ENCODE measurements at places on chromosomes 13 and 19.
A peak's percentile ranks its signal among the peaks of the same experiment; 100 is the strongest.

GRCh38 chr19:34461375-34462100 lies 20.0 kb upstream of the WTIP start:
- DNase-seq, result no peak

DNA sequence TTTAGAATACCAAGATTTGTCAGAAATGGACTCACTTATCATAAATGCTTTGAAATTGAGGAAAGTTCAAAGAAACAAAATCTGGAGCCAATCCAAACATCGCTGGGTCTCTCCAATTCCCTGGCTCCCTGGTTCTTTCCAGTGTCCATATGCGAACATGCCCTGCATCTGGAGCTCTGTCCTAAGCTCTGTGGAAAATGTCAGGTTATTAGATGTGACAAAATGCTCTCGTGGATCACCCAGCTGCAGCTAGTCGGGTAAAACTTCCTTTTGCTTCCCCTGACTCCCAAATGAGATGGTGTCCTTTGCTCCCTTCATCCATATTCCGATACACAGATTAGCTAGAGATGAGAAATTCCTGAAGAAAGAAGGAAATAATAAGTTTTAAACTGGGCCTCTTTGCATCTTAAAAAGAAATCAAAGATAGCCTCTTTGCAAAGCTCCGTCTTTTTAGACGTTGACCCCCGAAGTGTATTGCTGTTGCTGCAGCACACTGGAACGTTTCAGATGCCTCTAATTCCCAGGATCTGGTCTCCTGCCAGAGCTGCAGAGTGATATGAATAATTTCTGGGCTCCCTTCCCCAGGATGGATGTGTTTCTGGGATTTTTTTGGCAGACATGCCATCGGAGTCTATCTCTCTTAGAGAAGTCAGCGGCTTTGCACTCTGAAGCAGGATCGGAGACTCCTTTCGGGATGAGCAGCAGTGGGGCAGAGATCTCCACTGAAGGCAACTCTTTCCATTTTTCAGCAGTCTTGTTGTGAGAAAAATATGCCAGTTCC lies 102.9 kb downstream of the TEX26 start:
- DNase-seq, result peak; percentile 50

- no peak for DNase-seq
Observed at GRCh38 chr13:39577838-39578491, 25.0 kb downstream of the LHFPL6 start.

GRCh38 chr13:39874331-39875053 lies 219.0 kb downstream of the COG6 start:
- DNase-seq, result no peak

DNA sequence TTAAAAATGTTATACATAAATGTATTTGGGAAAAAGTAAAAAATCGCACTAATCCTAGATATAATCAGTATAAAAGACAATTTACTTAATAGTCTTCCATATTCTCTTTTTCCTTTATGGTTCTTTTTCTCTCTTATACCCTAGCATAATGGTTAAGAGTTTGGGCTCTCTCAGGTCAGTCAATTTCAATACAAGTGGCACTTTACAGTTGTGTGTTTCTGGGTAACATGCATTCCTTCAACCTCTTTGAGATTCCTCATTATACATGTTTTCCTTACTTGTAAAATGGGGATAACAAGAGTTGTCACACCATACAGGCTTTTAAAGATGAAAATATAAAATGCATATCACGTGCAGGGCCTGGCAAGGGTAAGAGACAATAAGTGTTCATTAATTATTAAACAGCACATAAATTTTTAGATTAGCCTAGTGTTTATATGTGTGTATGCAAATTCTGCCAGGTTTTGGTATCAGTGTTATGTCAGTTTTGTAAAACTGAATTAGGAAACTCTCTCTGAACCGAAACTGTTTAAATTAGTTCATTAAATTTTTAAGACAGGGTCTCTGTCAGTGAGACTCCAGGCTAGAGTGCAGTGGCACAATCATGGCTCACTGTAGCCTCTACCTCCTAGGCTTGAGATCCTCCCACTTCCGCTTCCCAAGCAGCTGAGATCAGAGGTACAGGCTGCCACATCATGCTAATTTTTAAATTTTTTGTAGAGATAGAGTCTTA lies 49.8 kb downstream of the ELF1 start:
- no peak for DNase-seq

DNA sequence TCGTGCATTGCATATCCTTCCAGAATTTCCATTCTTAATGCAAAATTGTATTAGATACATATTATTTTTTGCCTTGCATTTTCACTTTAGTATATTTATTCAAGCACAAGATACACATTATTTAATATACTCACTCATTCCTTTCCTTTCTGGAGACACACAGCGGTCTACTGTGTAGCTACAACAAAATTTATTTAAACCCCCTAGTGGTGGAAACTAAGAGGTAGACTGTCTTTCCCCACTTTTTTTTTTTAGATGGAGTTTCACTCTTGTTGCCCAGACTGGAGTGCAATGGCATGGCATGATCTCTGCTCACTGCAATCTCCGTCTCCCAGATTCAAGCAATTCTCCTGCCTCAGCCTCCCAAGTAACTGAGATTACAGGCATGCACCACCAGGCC lies 2040.3 kb upstream of the PCDH20 start:
- DNase-seq, result no peak

DNA sequence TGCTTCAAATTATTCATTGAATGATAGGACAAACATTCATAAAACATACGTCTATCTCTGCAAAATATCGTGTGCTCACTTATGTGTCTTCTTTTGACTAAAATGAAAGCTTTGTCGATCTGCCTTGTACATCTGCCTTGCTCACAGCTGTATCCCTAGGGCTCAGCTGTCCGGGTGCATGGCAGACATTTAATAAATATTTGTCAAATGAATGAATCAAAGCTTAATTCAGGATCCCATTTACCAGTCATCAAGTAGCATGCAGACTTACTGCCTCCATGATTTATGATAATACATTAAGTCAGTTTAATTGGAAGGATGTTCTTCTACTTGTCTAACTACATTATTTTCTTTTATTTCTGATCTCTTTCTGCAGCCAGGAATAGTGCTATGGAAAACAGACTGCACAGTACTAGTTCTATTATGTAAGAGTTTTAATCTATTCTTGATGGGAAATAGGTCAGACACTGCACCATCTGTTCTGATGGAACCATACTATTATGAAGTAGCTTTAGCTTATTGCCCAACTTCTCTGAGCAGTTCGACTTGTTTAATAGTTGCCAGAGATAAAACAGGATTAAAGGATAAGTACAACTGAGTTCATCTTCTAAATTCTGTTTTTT lies 13.2 kb downstream of the SLC46A3 start:
- DNase-seq, result no peak

DNA sequence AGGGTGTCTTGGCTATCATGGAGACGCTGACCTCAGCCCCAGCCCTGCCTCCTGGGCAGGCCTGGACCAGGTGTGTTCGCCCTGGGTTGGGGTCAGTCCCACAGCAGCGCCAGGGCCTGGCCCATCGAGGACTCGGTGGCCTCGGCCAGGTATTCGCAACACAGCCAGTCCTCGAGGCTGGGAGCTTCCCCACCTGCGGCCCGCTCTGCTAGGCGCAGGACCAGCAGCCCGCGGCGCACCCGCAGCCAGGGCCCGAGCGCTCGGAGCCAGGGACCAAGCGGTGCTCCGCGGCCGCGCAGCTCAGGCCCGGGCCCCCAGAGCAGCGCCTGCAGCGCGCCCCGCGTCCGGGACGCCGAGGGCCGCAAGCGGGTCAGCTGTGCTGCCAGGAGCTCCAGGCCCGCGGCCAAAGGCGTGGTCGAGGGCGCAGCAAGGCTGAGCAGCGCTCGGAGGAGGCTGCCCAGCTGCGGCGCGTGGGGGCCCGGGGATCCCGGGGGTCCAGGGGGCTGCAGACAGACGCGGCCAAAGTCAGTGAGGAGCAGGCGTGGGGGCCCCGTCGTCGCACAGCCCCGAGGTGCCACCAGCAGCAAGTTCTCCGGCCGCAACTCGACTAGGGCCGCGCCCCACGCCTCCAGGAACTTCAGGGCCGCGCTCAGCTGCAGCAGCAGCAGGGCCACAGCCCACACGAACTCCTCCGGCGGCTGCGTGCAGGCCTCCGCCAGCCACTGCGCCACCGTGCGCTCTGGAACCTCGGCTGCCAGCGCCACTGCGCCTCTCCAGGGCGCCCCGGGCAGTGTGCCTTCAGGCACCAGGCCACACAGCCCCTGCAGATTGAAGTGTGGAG lies 6.2 kb downstream of the PEAK3 start:
- DNase-seq, result peak; percentile 60

DNA sequence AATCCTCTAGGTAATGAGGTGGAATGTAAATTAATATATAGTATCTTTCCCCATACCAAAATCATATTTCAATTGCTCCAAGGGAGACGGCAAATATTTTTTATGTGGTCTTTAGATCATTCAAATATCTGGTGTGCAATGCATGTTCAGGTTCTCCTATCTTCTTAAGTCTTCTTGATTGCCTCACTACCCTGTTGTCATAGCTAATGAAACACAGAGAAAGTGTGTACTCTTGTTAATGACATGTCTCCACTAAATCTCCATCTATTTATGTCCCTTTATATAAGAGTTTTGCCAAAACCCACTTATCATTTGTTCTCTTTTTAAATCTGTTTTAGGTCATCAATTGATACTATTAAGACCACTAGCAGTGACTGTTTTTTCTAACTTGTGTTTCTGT lies 6.6 kb downstream of the STARD13 start:
- no peak for DNase-seq

- no peak for DNase-seq
Observed at GRCh38 chr13:94761407-94761806, 49.1 kb upstream of the SOX21 start.

DNA sequence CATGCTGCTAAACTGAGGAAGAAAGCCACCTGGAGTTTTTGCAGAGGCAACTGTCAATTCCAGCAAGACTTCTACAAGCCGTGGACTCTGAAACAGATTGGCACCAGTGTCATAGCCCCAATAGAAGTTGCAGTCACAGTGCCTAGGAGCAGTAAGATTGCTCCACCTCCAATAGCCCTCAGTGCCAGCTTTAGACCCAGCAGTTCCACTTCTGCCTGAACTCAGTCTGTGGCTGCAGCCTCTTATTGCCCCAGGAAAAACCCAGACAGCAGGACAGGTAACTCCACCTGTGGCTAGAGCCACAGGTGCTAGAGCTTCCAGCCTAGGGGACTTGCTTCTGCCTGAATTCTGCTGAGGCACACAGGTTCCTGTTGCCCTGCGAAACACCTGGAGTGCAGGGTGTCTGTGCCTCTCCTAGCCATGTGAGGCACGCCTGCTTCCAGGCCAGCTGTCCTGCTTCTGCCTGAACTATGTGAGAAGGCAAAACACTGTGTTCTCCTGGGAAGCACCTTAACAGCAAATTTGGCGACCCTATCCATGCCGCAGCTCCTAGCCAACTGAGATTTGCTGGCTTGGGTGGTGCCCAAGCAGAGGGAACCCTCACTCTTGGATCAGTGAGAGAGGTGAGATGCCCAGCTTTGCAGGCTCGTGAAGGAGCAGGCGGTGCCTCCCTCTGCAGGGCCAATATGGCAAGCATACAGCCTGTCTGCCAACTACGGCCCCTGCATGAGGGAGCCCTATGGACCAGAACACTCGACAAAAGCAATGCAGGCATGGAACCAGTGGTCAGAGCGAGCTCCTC lies 607.6 kb downstream of the PCDH17 start:
- DNase-seq, result no peak

GRCh38 chr19:13347367-13347766 lies 158.9 kb downstream of the CACNA1A start:
- DNase-seq, result no peak

GRCh38 chr19:34666200-34666957 lies 10.6 kb downstream of the SCGB2B2 start:
- DNase-seq, result no peak

GRCh38 chr13:32427852-32428580 lies at the start of gene N4BP2L1:
Gene N4BP2L1, minus strand, starts transcription at chr13:32428130. Its CDS starts 48 bp downstream, at chr13:32428082.
- DNase-seq, result peak; percentile 86

- no peak for DNase-seq
Observed at GRCh38 chr13:40319699-40320579, 346.5 kb downstream of the FOXO1 start.

DNA sequence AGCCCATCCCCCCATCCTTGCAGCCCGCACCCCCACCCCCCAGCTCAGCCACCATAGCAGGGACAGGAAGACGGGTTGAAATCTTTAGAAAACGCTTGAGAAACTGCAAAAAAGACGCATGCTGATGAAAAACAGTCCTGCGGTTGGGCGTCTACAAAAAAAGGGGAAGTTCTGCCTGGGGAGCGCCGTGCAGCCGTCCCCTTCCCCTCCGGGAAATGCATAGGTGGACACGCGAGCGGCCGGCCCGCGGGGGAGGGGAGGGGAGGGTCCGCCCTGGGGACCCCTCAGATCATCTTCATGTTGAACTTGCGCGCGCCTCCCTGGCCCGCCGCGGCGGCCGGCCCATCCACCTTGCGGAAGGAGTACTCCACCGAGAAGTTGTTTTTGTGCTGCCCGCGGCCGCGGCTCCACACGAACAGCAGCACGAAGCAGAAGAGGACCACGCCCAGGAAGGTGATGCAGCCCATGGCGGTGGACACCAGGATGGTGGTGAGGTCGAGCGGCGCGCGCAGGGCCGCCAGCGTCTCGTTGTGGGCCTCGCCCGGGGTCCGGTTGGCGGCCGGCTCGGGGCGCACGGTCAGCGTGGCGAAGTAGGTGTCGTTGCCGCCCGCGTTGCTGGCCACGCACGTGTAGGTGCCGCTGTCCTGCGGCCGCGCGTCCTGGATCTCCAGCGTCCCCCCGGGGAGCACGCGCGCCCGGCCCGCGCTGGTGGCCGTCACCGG lies 7.9 kb upstream of the PEAK3 start:
- no peak for DNase-seq

GRCh38 chr13:52845766-52846566 lies 2.5 kb downstream of the PCDH8 start:
- DNase-seq, result no peak

DNA sequence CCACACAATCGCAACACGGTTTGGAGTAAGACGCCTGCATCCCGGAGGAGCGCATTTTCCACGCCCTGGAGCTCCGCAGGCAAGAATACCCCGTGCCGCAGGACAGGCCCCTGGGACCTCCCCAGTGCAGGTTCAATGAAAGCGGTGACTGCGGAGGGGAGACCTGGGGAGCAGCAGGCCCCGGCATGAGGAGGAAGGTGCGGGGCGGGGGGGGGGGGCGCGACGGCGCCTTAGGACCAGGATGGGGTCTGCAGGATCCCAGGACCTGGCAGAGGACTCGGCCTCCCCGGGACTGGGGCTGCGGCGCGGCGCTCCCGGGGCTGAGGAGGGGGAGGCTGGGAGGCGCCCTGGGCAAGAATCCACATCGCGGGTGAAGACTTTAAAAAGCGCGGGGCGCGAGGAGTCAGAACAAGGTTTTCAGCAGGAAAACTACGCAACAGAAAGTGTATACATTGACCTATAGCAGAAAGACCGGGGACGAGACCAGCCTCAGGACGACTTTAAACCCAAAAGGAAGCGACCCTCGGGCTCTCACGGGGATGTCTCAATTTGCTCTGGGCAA lies 432 bp downstream of the ZNF611 start:
- peak; percentile 57 for DNase-seq

- no peak for DNase-seq
Observed at GRCh38 chr13:92320323-92320722, 906.3 kb upstream of the GPC6 start.

Measured in ovary (tissue), 10 donors.